ENCODE measurements at places on chromosomes 12 and 14.

DNA sequence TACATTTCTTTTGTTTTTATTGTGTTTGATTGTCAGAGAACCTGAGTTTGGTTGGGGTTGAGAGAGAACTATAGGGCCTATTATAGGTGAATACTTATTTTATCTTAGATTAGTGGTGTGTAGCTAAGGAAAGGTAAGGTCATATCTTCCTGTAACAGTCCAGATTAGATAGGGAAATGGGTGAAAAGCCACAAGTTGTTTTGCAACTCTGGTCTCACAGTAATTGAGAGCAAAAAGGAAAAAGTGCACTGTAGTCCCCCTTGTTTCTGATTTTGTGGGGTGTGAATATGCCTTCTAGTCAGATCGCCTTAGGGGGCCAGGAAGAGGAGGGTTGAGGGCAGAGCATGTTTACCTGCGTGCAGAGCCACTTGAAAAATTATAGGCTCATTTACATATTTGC, 8.9 kb downstream of the MSRB3 start:
- DNase-seq = no peak

DNA sequence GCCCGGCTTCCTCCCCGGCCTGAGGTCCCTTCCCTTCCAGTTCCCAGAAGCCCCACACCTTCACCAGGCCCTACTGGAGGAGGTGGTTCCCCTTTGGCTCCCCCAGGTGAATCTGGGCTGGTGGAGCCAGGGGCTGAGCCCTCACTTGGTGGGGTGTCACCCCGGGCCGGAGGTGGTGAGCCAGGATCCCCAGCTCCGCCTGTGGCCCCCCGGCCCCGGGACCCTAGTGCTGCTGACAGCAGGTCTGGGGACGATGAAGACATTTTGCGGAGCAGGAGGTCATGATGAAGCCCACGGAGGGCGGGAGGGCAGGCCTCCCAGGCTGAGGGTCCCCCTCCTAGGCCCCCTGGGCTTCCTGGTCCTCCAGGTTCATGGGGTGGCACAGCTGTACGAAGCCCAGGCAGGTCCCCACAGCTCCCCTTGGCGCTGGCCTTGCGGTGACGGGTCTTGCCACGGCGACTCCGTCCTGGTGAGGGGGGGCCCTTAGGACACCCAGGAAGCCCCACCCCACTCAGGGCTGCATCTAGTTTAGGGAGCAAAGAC, 16.6 kb downstream of the MAP3K12 start:
- no peak for DNase-seq

GRCh38 chr12:96093543-96094196, 58.3 kb upstream of the LTA4H start:
- DNase-seq = no peak

DNA sequence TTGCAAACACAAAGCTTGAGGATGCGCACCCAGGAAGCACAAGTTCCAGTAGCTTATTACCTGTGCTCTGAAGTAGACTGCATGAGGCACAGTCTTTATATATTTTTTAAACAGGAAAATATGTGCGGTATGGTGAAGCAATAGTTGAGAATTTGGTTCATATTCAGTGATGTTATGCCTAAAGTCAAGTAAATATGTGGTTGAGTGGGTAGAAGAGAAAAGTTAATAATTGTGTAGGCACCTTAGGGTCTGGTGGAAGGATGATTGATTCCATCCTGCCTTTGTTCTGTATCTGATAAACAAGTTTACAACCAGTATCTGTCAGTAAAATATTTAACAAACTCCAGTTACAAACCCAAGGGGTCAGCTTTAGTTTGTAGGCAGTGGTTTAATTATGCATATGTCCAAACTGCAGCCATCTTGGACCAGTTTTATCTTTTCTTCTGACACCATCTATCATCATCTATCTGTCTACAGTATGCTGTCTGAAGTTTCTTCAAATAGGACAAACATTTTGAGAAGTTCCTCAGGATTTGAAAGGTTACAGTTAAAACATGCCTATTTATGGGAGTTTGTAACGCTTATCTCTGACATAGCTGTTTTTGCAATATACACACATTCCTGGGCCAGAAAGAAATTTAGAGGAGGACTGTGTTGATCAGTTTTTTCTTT, 10.8 kb downstream of the SINHCAF start:
- no peak for DNase-seq

DNA sequence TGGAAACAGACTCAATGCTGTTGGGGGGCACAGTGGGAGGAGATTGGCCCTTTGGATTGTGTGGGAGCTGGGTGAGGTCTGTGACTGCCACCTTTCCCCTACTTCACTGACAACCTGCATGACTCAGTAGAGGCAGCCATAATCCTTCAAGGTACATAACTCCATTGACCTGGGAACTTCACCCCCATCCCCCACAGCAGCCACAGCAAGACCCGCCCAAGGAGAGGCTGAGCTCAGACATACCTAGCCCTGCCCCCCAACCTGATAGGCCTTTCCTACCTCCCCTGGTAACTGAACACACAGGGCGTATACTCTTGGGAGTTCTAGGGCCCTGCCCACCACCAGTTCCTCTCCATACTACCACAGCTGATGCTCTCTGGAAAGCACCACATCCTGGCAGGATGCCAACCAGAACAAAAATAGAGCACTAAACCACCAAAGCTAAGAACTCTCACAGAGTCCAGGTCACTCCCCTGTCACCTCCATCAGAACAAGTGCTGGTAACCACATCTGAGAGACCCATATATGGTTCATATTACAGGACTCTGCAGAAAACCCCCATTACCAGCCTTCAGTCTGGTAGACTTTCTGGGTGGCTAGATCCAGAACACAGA, 703.9 kb downstream of the FSCB start:
- DNase-seq = no peak

DNA sequence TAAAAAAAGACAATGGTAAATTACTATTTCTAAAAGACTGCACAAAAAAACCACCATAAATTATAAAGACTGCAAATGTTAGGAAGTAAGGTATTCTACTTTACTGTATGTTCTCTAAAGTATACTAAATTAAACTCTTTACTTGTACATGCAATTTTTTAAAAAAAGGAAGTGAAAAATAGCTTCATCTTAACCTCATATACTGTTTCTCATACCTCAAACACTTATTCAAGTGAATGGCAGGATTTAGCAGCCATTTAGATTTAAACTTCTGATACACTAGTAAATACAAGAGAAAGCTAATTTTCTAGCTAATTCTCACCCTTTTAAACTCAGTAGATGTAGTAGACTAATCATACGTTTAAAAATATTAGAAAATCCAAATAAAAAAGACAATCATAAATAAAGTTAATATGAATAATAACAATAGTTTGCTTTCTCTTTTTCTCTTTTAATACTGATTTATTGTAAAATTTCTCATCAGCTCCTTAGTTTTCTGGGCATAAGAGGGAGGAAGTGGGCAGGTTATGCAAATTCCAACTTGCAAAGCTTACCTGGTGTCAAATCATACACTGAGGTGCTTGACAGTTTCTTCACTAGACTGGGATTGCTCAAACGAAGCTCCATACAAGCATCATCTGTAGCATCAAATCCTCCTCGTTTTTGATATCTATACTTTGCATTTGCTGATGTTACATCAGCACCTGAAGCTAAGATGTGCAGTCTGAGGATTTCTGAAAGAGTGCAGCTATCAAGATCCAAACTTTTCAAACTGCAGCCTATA, 71.0 kb upstream of the CFL2 start:
- DNase-seq = no peak

- no peak for DNase-seq
Observed at GRCh38 chr14:85247071-85247470, 282.9 kb upstream of the FLRT2 start.

- no peak for DNase-seq
Observed at GRCh38 chr14:85131226-85131922, 398.6 kb upstream of the FLRT2 start.

DNA sequence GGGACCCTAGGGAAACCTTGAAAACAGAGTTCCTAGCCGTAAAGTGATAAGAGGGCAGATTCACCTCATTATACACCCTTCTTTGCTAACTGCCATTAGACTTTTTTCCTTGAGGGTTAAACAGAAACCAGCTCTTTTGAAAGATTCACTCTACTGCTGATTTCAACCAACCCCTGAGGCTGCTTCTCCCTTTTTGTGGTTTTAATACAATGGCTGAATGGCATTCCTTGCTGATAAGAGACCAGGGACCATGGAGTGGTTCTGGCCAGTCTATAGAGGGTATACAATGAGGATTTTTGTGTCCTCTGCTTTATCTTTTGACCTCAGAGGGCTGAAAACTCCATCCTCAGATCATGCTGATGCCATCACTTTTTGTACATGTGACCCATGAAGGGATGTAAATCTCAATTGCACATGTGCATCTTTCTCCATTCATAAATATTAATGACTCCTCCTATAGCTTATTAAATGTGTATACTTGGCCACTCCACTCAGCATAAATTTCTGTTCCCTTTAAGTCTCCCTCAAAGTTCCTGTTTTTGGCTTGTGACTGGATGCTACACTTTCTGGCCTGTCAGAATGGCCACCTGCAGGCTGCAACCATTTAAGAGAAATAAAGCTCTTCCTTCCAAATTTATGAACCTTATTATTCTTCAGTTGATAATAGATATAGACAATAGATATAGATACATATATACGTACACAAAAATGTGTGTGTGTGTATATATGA, 233.8 kb upstream of the SEL1L start:
- no peak for DNase-seq

DNA sequence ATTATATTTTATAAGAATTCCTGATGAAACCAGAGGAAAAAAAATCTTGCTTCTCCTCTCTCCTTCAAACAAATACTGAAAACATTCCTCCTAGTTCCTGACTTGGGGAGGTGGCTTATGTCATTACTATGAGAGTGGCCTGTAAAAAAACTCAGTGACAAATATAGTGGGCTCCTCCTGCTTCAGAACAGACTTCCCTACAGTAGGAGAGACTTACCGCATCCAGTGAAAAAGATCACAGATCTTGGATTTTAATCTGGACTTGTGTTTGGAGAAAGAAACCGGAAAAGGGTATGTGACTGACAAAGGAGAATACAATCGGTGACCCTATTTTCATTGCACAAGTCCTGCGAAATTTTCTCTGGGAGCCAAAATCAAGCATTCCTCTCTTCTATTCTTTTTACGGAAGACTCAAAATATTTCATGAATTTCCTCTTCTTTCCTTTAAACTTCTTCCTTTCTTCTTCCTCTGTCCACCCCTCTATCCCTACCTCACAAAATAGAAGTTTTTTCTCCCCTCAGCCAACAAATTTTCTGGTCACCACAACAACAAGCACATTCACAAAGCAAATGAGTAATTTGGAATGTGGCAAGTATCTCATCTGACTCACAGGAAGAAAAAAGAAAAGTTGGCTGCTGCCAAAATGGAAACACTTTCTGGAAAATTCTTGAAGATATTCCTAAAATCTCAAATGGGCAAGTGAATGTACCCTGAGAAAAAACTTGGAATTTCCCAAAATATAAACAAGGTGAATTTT, 185.1 kb upstream of the CDKN3 start:
- no peak for DNase-seq

DNA sequence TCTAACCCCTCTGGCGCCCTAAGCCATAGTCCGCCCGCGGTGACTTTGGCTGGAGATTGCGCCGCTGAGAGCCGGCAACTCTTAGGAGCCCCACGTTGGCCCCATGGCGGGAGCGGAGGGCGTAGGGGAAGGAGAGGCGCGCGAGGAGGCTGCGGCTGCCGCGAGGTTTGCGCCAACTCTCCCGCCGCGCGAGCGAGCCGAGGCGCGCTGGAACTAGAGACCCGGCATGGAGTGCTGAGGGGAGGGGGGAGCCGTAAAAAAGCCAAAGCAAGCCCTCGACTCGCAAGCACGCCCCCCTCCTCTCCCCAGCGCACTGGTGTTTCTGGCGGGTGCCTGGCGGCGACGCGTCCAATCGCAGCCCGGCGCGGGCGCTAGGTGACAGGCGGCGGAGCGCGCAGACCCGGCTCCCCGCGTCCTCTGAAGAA, at the start of gene SYT10:
Gene SYT10, minus strand, starts transcription at position 233 of the 425 bp plus-strand sequence. CDS start 297 bp downstream, outside the sequence.
- no peak for DNase-seq

- no peak for DNase-seq
Observed at GRCh38 chr12:100476013-100476751, 2.5 kb downstream of the NR1H4 start.

DNA sequence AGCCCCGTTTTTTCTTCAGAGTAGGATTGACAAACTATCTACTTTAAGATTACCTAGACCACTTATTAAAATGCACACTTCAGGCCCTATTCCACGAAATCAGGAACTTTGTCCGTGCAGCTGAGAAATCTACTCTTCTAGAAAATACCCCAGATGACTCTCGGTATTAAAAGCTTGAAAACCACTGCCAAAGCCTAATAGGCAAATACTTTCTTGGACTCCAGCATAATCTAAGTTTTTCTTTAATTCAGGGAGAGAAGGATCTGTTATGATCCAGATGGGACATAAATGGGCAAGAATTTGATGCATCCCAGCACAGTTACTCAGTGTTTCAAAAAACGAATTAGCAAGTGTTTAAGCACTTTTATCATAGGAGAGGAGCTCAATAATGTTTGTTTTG, 94.5 kb downstream of the TMX1 start:
- DNase-seq = no peak

- DNase-seq = no peak
Observed at GRCh38 chr12:65811968-65812700, 12.1 kb upstream of the HMGA2 start.
